Hippocampal formation (tissue), 2 donors: ENCODE measurements at places on chromosomes 5 and 9.

DNA sequence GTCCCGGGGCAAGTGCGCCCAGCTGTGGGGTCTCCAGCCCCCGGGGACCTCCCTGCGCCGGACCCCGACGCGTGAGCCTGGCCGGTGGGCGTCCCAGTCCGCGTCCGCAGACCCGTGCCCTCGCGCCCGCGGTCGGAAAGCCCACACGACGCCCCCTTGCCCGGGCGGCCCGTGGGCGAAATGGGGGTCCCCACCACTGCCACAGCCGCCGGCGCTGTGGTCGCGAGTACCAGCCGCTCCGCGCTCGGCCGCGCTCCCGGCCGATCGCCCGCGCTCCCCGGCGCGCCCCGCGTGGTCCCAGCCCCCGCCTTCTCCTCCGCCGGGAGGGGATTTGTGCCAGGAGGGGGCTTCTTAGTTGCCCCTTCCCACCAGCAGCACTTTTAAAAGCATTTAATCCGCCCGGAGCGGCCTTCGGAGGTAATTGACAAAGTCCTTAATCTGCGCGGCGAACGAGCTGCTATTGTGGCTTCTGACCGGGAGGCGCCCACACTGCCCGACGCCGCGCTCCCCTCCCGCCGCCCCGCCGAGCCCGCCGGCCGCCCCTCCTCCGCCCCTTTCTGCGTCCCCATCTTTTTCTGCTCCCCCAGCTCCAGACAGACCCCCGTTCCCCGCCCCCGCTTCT lies 469 bp upstream of the FIBCD1 start:
- DNase-seq: no peak

DNA sequence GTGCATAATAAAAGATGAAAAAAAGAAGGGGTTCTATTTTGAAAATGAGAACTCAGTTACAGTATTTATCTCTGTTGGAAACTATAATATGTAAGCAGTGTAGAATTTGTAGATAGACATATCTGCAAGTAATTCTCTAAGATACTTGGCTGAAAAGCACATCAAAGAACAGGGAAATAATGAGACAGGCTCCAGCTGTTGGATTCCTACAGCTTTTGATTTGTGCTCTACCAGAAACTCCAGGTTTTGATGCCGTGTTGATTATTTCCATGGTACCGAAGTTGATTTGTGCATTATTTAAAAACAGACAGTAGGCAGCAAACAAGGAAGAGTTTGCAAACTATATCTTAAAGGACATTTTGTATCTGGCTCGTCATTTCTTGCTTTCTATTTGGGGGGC lies 2098.7 kb upstream of the WWC1 start:
- DNase-seq: no peak

DNA sequence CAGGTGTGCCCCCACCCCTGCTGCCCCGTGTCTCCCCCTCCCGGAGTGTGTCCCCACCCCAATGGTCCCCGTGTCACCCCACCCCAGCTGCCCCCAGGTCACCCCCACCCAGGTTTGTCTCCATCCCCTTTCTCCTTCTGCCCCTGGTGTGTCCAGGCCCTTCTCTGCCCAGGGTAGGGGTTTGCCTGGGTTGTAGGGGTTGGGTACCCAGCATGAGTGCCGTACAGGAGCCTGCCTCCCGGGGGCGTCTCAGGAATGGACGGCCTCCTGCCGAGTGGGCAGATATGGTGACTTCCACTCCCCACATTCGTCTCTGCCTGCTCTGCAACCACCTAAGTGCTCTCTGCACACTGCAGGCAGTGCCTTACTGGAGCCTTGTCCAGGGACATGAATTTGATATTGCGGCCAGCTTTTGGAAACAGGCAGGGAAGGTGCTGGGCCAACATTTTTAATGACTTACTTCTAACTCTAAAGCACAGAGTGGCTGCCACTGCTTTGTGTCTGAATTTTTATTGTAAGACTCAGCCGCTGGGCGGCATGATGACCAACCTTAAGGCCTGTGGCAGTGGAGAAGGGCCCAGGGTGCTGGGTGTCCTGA lies 6.7 kb downstream of the LRRC14B start:
- no peak for DNase-seq

GRCh38 chr5:18397371-18397770 lies 763.1 kb downstream of the TAF11L14 start:
- DNase-seq: no peak

- DNase-seq: no peak
Observed at GRCh38 chr5:135441350-135441831, 5.8 kb downstream of the DCANP1 start.

GRCh38 chr9:71826279-71826678 lies 58.0 kb upstream of the CEMIP2 start:
- DNase-seq: no peak

DNA sequence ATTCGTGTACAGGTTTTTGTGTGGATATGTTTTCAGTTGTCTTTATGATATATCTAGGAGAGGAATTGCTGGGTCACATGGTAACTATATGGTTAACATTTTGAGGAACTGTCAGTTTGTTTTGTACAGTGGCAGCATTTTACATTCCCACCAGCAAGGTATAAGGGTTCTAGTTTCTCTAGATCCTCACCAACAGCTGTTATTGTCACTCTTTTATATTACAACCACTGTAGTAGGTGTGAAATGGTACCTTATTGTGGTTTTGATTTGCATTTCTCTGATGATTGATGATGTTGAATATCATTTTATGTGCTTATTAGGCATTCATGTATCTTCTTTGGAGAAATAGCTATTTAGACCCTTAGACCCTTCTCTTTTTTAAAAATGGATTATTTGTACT lies 82.9 kb downstream of the CCDC171 start:
- no peak for DNase-seq

DNA sequence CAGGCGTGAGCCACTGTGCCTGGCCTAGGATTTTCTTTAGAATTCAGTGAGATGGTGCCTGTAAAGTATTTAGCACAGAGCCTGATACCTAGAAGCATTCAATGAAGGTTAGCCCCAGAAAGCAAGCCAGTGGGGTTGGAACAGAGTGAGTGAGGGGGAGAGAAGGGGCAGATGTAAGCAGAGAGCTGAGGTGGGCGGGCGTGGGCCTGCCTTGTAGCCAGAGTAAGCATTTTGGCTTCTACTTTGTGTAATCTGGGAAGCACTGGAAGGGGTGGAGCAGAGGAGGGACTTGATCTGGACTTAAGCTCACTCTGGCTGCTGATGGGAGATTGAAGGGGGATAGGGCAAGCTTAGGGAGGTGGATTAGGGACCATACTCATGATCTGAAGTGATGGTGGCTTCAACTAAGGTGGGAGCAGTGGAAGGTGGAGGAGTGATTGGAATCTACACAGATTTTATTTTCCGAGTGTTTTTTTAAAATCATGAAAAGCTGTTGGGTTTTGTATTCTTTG lies 2.6 kb downstream of the EXOSC2 start:
- DNase-seq: no peak

- DNase-seq: peak; percentile 79
Observed at GRCh38 chr5:31809050-31809870, 170.3 kb downstream of the PDZD2 start.

GRCh38 chr5:121325930-121326329 lies 525.8 kb upstream of the FTMT start:
- DNase-seq: no peak

DNA sequence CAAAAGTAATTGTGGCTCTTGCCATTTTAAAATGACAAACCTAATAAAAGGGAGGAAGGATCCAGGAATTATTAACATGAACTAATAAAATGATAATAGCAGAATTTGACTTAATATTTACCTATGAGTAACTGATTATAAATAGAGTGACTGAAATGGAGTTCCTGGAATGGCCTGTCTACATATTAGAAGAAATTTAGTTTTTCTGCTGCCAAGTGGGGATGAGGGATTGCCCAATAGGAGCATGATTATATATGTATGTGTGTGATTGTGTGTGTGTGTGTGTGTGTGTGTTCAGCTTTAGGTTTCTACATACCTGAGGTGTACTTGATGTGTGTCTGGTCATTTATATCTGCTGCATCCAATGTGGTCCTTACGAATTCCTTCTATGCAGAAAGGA lies 36.6 kb upstream of the ITGA1 start:
- DNase-seq: no peak

- no peak for DNase-seq
Observed at GRCh38 chr5:179201986-179202385, 141.8 kb downstream of the ZNF354C start.

- DNase-seq: peak; percentile 83
Observed at GRCh38 chr5:671459-672328, 21.5 kb downstream of the TPPP start.

- no peak for DNase-seq
Observed at GRCh38 chr9:108663422-108663821, 192.4 kb downstream of the ACTL7B start.

DNA sequence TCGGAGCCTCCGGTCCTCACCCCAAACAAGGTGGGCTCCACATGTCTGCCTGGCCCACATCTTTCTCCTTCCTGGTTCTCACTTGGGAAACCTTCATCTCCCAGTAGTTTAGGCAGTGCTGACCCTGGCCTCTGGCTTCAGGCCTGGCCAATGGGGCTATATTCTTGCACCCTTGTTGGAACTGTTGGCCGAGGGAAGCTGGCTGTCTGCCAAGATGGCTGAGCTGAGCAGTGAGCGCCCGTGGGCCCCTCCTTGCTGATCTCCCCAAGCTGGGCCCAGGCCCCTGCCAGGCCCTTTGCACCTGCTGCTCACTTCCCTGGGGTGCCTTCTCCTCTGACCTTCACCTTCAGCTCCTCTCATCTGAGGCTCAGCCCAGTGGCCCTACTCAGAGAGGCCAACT lies 31.3 kb downstream of the TSPAN17 start:
- DNase-seq: no peak

DNA sequence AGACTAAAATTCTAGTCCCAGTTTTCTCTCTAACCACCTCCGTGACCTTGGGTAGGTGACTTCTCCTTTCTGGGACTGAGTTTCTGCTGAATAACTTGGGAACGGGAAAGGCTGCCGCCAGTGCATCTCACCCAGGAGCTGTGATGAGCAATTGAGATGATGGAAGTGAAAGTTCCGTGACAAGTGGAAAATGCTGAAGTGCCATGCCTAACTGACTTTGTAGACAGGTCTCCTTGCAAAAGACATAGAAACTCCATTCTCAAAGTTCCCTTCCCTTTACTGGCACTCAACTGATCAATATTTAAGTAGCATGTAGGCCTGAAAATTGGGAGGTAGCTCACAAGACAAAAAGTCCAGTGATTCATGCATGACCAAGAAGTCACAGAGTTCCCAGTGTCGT lies 6.3 kb upstream of the ADAM19 start:
- no peak for DNase-seq

DNA sequence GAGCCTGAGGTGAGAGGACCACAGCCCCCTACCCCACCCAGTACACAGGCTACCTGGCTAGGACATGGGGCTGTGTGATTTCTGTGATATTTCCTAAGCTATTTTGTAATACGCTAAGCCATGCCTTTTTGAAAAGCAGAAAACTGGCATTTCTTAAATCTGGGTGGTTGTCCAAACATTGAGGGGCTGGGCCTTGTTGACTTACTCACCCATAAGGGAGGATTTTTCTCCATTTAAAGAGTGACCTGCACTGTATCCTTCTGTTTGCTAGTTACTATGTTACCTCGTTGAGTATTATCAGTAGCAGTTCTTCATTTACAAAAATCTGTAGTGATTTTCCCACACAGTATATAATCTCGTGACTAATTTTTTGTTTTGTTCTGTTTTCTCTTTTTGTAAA lies 117.5 kb upstream of the OTULINL start:
- DNase-seq: no peak

DNA sequence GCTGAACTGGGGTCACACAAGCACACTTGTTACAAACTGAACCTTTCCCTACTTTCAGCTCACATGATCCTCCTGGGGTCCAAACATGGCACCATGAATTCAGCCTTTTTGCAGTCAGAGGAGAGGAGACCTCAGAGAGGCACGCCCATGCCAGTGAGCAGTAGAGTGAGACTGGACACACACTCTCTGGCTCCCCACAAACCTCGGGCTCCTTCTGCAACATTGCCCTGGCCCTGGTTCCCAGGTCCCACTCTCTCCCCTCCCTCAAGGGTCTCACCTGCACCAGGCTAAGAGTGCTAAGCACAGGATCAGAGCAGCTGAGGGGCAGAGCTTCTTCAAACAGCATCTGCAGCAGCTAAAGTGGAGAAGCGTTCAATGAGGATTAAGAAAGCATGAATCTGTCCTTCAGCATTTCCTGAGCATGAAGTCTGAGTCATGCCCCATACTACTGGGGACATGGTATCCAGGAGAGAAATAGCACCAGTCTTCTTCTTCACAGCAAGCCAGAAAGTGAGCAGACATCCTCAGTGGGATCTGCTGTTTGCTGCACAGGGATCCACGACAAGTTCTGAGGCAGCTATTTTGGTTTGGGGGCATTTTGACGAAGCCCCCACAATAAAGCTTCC lies 27.2 kb downstream of the SLC35A4 start:
- no peak for DNase-seq

DNA sequence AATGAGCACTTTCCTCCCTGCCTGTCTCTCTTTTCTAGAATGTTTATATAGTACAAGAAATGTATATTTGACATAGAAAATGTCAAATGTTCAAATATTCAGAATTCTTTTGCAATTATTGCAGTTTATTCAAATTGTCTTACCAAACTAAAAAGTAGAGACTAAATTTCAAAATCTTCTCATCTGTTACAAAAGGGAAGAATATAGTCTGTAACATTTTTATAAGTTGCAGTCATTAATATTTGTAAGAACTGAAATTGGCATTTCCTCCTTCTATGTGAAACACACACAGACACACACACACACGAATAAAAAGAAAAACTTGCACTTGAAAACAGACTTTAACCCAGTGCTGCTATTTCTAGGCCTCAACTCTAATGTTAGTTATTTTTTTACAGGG lies 56.4 kb downstream of the NR3C1 start:
- no peak for DNase-seq

GRCh38 chr5:141611289-141611688 lies 7.5 kb downstream of the DIAPH1 start:
- no peak for DNase-seq

DNA sequence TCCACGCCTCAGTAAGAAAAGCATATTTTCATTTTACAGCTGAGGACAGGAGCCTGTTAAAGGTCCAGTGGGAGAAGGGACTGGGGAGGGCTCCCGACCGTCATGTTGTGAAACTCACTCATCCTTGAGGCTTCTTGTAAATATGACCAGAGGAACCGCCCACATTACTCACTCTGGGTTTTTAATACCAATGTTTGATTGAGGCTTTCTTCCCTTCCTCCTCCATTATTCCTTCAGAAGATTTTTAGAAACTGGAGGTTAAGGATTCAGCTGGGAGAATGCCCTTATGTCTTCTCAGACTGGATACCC lies 61.4 kb upstream of the GLRX start:
- DNase-seq: no peak

DNA sequence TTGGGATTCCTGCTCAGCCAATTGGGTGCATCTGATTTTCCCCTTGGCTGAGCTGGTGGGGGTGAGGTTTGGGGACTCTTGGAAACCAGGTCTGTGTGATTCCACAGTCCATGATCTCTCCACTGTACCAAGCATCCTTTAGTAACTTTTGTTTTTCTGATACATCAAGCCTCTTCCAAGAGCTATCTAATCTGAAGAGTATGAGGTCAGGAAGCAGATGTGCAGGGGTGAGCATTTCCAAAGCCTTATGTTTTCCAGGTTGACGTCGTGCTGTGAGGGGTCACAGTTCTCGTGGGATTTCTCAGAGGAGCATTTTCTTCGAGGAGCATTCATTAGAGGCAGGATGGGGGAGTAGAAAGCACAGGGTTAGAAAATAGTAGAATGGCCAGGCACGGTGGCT lies 95.3 kb downstream of the KLF4 start:
- DNase-seq: no peak
